ENCODE measurements at places on chromosomes 4 and X.
A peak's percentile ranks its signal among the peaks of the same experiment; 100 is the strongest.

DNA sequence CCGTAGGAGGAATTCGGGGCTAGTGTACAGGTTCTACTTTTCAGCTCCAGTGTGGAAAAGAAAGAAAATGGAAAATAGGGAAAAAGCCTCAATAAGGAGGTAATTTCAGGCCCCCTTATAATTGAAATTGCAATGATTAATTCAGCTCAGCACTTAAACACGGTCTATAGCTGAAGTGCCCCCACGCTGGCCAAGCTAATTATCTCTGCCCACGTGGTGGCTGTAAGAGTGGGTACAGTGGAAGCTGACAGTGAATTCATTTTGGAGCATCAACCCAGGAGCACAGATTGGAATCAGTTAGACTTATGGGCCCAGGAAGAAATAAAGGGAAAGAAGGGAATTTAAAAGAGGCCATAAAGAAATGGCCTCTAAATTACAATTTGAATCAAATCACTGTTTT, 631.1 kb upstream of the CPEB2 start:
- no peak for DNase-seq

DNA sequence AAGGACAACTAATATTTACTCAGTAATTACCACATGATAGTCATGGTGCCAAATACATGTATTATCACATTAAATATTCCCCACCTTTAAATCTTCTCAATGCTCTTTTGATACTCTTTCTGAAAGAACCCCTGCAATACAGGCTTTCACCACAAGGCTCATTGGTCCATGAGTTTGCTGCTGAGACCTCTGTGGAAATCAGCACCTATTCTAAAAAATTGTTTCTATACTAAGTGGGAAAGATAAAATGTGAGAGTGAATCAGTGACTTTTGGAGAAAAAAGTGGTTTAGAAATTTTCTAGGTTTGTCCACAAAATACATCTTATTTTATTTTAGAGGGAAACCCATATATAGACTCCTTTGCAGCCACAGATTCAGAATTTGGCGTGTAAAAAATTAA, 257.3 kb downstream of the ZIC3 start:
- no peak for DNase-seq

GRCh38 chrX:151552743-151553142, 10.7 kb upstream of the PASD1 start:
- no peak for DNase-seq

DNA sequence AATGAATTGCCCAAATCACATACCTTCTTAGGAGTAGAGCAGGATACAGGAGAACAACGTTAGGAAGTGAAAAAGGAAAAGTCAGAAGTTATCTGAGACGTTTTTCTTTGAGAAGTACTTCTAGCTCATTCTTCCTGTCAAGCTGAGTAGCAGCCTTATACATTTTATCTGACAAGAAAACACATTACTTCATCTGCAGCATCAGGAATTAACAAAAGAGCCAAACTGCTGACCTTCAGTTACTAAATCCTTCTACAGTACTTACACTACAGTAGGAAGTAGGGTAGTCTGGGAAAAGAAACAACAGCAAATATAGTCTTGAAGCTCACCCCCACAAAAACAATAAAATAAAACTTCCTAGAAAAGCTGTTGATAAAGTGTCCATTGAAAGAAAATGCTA, 57.0 kb downstream of the ATP11C start:
- DNase-seq, result no peak

DNA sequence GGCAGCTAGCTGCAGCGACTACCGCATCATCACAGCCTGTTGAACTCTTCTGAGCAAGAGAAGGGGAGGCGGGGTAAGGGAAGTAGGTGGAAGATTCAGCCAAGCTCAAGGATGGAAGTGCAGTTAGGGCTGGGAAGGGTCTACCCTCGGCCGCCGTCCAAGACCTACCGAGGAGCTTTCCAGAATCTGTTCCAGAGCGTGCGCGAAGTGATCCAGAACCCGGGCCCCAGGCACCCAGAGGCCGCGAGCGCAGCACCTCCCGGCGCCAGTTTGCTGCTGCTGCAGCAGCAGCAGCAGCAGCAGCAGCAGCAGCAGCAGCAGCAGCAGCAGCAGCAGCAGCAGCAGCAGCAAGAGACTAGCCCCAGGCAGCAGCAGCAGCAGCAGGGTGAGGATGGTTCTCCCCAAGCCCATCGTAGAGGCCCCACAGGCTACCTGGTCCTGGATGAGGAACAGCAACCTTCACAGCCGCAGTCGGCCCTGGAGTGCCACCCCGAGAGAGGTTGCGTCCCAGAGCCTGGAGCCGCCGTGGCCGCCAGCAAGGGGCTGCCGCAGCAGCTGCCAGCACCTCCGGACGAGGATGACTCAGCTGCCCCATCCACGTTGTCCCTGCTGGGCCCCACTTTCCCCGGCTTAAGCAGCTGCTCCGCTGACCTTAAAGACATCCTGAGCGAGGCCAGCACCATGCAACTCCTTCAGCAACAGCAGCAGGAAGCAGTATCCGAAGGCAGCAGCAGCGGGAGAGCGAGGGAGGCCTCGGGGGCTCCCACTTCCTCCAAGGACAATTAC, 1.4 kb downstream of the AR start:
- no peak for DNase-seq

DNA sequence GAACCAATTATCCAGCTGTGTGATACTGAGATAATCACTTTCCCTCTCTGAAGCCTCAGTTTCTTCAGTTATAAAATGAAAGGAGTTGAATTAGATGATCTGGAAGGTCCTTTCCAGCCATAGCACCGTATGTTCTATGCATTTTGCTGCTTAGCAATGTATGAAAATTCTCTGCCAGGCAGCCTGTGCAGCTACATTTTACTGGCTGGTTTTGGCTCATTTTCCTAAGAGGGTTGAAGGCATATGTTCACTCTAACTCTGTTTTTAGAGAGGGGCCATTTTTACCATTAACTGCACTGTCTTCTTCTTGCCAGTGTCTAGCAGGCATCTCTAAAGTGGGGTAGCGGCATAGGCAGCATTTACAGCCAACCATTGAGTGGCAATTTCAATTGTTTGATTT, 26.1 kb downstream of the TRPC5 start:
- DNase-seq, result no peak

- no peak for DNase-seq
Observed at GRCh38 chrX:103783971-103784370, 7.3 kb downstream of the PLP1 start.

DNA sequence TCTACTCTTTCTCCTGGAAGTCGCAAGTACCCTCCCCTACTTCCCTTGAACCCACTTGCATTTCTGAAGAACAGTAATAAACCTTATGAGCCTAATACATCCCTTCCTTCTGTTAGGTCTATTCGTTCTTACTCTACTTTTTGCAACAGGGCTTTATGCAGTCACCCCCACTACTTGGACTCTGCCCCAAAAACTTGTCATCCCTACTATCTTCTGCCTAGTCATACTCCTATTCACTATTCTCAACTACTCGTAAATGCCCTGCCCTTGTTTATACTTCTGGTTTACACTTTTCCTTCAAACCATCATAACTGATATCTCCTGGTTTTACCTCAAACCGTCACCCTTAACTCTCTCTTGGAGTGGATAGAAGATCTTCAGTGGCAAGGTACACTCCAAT, 55.2 kb upstream of the SLIT2 start:
- DNase-seq, result no peak

- no peak for DNase-seq
Observed at GRCh38 chr4:187632260-187632995, 363.1 kb upstream of the ZFP42 start.

- no peak for DNase-seq
Observed at GRCh38 chrX:51456246-51456645, 40.1 kb downstream of the NUDT11 start.

- DNase-seq, result no peak
Observed at GRCh38 chrX:154019633-154020528, at the start of gene IRAK1. IRAK1 (minus strand) TSS chrX:154019902; CDS start chrX:154019812, 90 bp downstream.

GRCh38 chr4:119142833-119143232, 7.2 kb downstream of the MYOZ2 start:
- no peak for DNase-seq

DNA sequence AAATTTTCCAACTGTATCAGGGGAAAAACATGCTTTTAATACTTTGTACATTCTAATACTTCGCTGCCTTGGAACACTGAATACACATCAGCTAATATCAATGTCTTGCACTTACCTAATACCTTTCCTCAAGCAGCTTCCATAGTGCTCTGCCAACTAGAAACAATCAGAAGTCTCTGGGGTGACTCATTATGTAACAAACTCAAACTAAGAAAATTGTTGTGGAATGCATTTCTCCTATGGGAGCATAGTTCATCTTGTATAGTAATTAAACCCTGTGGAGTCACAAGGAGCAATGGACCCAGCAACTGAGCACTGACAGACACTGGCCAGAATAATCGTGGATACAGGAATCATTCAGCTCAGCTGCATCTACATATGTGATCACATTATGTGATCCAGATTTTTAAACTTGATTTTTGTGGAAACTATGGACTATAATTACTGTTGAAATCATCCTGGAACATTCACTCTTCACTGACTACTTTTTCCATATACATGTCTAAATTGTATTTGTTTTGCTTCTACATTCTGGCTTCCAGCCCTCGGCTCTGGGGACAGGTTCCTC, 496.9 kb downstream of the TMA16 start:
- no peak for DNase-seq

GRCh38 chr4:12724510-12724909, 759.6 kb downstream of the RAB28 start:
- no peak for DNase-seq

DNA sequence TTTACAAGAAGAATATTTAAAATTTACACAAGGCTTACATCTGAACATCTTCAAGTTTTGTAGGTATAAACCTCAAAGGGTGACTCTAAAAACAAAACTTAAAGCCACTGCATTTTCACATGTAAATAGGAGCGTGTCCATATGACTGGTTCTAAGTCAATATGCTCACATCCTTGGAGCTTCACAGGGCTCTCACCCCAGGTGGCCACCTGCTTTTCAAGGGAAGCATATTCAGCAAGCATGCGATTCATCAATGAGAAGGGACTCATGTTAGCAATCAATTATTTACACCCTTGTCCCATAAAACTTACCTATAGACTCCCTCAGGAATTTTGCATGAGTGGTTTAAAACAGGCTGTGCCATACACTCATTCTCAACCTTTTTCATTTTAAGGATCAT, 17.8 kb upstream of the KLHL34 start:
- DNase-seq, result no peak

DNA sequence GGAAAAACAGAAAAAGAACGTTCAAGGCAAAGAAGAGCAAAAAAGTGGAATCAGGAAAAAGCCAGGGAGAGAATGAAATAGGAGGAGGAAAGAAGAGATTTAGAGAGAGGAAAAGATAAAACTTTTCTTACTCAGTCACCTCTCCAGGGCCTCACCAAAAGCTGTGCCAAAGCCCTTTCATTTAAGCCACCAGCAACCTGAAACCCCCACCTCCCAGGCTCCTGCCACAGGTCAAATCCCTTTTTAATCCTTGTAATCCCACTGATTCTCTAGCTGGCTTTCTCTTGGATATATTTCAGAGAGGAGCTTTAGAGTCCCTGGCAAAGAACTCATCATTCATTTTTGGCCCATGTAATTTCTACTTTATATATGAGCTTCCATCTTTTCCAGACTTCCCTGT, 25.7 kb upstream of the XIAP start:
- no peak for DNase-seq

- DNase-seq, result no peak
Observed at GRCh38 chr4:123547216-123548165, 150.9 kb downstream of the SPRY1 start.

DNA sequence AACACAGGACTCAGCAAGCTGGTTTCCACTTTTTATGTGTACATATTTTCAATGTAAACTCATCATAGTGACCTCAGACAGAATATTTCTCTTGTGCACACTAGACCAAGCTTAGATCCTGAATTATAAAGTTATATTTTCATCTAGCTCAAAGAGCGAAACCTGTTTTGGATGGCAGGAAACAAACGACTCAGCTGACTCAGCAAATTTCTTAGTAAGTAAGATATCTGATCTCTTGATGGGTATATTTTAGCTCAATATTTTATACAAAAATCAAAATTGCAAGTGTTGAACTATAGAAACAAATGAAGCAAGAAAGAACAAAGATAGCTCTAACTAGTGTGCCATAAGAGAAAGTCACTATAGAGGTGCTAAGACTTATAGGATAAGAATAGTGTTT, 1114.5 kb downstream of the STPG2 start:
- DNase-seq, result no peak

GRCh38 chr4:2837904-2838496, 5.6 kb upstream of the ADD1 start:
- DNase-seq, result peak; percentile 29

- DNase-seq, result no peak
Observed at GRCh38 chr4:127648061-127648460, 15.3 kb downstream of the INTU start.
